Tongue (tissue), 3 donors: ENCODE measurements at places on chromosomes 5 and 9. TPM values are rescaled to one million over a fixed set of nuclear protein-coding genes. Genes with fewer than 3 reads are reported as not detected.
A peak's percentile ranks its signal among the peaks of the same experiment; 100 is the strongest.

Gene SLC23A1
- total RNA-seq, result not detected

Gene MSANTD3
- 22.2 TPM for total RNA-seq

DNA sequence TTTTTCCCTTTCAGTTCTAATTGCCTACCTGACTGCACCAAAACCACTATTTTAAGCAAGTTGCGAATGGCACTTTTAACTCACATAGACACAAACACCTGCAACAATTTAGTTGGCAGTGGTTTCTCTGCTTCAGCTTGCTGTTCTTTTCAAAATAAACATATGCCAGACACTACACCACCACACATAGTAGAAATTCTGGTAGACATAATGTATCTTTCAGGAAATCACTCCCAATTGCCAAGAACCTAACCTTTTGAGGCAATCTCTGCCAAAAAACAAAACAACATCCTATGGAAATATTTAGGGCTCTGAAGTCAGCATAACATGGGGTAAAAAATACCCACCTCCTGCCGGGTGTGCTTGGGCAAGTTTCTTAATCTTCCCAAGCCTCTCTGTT lies 27.7 kb downstream of the GLIS3 start:
- no peak for DNase-seq

Gene SECISBP2
- total RNA-seq, result 50.0 TPM

DNA sequence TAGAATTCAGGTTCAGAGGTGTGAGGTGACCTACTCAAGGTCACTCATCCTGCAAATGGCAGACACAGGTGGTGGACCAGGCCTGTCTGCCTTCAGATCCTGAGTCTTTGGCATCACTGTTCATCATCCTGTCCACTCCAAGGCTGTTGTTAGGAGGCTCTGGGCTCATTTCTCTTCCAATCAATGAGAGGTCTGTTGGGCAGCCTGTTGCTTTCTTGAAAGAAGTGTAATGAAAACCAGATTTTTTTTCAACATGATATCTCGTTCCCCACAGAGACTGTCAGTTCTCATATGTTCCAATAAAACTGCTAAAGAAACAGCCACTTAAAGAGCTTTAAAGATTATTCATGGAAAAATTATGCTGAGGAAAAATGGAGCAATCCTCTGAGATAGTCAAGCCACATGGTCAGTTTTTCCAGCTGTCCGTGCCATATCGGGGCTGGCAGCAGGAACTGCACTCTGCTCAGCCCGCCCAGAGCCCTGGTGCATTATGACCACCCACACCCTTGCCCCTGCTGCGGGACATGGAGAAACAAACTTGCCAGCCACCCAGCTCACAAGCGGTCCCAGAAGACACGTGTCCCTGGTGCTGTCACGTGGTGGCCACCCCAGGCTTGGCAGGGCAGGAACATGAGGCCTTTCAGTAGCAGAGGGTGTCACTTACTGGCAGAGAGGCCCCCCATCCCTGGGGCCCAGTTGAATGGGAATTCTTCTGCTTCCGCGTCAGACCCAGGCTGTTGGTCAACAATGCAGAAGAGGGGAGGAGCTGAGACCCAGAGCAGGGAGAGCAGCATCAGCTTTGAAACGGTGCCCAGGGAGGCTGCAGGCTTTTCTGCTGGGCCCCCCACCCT lies 63.7 kb upstream of the ANGPTL2 start:
- DNase-seq, result peak; percentile 91

Gene AFAP1L1
- 121 TPM for total RNA-seq

- no peak for DNase-seq
Measured at GRCh38 chr5:61052882-61053281, 107.9 kb downstream of the NDUFAF2 start.

Gene CAMK4
- 8.4 TPM for total RNA-seq

- DNase-seq, result peak; percentile 37
Measured at GRCh38 chr9:14056316-14056861, 257.6 kb downstream of the NFIB start.

Gene FKBP15
- 26.3 TPM for total RNA-seq

- DNase-seq, result no peak
Measured at GRCh38 chr9:95595721-95596295, 79.0 kb upstream of the PTCH1 start.

GRCh38 chr5:143111799-143112198 lies 291.7 kb downstream of the NR3C1 start:
- DNase-seq, result no peak

Gene TEX48
- total RNA-seq, result not detected

Gene PCDHGC4
- total RNA-seq, result 7.9 TPM

DNA sequence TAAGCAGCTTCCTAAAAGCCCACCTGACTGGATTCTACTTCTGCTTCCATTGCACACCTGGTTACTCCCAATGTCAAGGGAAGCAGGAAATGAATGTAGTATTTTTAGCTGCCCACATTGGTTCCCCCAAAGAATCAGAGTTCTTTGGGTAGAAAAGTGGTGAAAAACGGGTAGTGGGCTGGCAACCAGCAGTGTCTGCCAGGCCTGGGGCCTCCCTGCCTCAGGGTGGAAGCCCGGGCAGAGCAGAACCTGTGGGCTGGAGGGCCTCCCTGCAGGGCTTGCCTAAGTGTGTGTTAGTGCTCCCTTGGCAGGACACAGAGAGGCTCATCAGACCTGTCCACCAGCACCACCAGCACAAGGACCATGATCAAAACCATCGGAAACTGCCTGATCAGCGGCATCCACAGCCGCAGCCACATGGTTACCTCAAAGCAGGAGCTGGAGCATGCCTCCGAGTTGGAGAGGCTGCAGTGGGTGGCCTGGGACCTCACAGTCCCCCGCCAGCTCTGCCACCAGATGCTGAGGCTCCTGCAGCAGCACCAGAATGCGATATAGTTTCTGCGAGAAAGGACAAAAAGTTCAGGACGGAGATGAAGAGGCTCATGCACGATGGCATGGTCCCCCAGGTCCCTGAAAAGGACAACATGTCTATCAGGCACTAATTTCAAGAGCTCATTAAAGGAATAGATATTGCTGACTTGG lies 72.2 kb downstream of the PTPDC1 start:
- DNase-seq, result no peak

GRCh38 chr9:26947736-26948135 lies 694 bp upstream of the PLAA start:
- DNase-seq, result peak; percentile 10

Gene RASEF
- total RNA-seq, result 5.5 TPM

GRCh38 chr5:13081116-13081515 lies 863.4 kb downstream of the DNAH5 start:
- DNase-seq, result peak; percentile 0

Gene SLC9A3
- total RNA-seq, result 4.3 TPM

Gene CER1
- not detected for total RNA-seq

GRCh38 chr5:134053840-134054338 lies 49.1 kb upstream of the VDAC1 start:
- DNase-seq, result peak; percentile 13

DNA sequence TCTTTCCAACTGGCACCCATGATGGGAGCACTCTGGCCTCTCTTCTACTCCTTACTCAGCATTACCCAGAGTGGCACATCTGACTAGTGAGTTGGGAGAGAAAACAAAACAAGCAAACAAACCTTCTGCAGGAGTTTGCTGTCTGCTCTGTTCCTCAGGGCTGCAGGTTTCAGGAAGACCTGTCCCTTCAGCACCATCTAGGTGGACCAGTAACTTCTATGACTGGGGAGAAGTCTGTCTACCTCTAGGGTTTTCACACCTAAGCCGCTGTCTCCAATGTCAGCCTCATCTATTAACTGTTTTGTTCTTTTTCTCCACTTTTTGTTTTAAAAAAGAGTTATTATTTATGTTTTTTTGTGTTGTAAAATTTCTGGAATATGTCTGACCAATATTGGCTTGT lies 58.7 kb downstream of the RAB3C start:
- DNase-seq, result no peak

DNA sequence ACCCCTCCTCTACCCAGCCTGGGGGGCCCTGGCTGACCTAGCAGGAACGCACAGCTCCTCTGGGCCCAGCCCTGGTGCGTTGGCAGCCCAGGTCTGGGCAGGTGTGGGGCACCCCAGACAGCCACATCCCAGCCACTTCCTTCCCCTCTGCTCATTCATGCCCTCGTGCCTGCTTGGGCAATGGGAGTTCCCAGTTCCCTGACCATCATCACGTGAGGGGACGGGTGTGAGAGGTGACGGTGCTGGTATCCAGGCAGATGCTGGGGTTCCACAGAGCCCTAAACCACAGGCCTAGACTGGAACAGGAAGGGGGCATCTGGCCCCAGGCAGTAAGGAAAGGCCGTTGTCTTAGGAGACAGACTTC lies 8.4 kb downstream of the RALGDS start:
- no peak for DNase-seq

Gene SUB1
- total RNA-seq, result 252 TPM

Gene SDHA
- 201 TPM for total RNA-seq

DNA sequence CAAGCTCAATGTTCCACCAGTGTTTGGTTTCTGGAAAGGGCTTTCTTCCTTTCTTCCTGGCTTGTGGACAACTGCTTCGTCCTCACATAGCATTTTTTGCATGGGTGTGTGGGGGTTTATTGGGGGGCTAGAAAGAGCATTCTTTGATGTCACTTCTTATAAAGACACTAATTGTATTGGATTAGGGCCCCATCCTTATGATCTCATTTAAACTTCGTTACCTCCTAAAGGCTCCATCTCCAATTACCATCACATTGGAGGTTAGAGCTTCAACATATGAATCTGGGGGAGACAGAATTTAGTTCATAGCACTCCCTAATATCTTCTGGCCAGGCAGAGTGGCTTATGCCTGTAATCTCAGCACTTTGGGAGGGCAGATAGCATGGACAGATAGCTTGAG lies 6.1 kb upstream of the MACROH2A1 start:
- no peak for DNase-seq

DNA sequence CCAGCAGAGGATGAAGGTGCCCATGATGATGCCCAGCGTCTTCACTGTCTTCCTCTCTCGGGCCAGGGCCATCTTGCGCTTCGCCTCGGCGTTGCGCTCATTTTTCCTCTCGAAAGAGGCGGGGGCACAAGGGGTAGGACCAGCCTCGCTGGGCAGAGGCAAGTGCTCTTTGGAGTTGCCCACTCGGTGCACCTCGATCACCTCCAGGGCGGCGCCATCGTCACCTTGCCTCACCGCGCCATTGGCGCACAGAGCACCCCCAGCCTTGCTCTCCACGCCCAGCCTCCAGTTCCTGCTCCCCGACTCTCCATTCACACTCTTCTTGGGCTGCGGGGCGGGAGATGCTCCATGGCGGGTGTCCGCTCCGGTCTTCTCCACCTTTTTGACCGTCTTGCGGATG lies 1.6 kb downstream of the HTR1A start:
- no peak for DNase-seq

DNA sequence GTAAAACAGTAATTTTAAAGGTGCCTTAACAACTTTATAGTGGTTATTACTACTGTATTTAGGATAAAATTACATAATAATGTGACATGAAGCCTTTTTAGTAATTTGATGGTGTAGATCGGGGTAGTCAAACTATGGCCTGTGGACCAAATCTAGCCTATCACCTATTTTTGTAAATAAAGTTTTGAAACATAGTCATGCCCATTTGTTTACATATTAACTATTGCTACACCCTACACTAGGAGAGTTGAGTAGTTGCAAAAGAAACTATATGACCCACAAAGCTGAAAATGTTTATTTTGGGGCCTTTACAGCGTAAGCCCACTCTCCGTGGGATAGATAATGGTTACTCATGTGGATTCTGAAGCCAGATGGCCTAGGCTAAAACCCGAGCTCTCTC lies 6.2 kb downstream of the CEP78 start:
- no peak for DNase-seq

Gene NSG2
- 3.1 TPM for total RNA-seq

DNA sequence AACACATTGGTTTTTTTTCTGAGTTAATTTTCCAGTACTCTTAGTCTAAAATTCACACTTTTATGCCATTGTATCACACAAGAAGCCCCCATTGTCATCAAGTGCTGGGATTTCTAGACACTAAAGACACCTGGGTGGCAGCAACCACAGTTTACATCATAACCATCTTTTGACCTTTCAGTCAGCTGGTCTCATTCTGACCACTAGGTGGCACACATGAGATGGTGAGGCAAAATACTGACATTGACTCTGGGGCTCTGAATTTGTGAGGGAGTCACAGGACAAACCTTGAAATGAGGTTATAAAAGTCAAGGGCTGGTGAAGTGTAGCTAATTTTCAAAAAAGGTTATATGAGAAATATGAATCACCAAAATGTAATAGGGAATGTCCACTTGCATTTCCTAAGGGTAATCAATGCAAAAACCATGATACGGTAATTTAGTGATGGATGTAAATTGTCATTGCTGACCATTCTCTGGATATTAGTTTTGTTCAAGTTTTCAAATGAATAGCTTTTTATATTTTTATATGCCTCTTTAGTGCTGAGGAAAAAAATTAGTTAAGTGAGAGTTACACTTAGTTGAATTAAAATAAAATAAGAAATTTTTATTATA lies 229.4 kb downstream of the DMAC1 start:
- DNase-seq, result peak; percentile 57

Gene KCNIP1
- total RNA-seq, result 4.2 TPM

Gene FOXD4L6
- total RNA-seq, result not detected

DNA sequence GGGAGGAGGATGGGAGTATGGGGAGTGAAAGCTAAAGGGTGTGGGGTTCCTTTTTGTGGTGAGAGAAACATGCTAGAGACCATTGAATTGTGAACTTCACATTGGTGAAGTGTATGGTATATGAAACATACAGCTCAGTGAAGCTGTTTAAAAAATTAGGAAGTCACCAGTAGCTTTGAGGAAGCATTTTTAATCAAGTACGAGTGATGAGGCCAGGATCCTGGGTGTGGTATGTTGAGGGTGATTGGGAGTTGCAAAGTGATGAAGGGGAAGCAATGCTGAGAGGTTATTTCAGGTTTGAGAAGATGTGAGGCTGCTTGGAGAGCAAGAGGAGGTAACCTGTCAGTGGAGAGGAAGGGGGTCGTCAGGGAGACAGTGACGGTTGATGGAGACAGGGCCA lies 22.7 kb upstream of the CLK4 start:
- no peak for DNase-seq

DNA sequence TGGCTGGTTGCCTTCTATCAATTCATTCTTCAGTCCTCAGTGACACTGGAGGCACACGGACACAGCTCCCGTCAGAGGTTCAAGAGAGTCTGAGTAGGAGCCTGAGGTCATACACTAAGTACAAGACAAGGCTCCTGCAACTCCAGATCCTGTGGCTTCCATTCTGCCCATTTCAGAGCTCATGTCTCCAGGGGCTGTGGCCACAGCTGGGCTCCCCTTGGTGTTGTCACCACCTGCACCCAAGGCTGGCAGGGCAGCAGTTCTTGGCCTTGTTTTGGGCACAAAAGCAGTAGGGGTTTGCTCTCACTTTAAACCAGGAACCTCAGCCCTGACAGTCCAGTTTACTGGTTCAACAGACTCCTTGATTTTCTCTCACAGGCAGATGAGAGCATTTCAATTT lies 189.6 kb downstream of the ICE1 start:
- no peak for DNase-seq

DNA sequence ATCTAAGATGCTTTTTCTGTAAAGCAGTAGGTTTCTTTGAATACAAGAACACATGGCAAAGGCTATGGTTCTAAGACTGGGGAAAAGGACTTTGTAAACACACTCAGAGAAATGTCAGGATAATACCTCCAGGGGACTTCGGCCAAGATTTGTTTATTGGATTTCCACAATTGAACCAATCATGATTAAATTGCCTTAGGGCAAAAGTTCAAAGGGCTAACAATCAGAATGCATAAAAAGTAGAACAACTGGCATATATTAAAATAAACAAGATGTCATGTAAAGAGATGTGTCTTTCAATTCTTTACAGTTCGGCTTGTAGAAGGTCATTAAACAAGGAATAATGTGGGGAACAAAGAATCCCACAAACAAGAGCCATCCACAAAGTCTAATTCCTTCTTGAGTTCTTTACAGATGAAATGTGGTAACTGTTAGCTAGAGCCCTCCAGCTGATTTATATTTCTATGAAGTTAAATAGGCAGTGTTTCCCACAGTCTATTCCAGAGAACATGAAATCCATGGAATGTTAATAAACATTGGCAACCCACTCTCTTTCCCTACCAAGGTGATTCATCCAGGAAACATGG lies 565.5 kb downstream of the ZNF608 start:
- peak; percentile 41 for DNase-seq
